ENCODE measurements at places on chromosomes 7 and 10.

DNA sequence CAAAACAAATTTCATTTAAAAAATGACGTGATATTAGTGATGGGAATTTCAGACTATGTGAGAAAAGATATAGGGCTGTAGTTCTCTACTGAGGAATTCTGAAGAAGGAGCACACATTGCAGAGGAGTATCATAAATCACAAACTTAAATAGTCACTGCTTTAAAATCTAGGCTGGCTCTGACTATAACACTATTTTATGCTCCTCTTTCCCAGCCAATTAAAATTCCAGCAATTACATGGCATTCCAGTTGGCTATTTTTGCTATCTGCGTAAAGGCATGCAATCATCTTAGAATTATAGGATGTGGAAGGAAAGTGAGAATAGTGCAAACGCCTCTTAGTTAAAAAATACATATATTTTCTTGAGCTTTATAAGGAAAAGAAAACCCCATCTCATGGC is 123.1 kb downstream of the GNAI1 start:
- no peak for DNase-seq

DNA sequence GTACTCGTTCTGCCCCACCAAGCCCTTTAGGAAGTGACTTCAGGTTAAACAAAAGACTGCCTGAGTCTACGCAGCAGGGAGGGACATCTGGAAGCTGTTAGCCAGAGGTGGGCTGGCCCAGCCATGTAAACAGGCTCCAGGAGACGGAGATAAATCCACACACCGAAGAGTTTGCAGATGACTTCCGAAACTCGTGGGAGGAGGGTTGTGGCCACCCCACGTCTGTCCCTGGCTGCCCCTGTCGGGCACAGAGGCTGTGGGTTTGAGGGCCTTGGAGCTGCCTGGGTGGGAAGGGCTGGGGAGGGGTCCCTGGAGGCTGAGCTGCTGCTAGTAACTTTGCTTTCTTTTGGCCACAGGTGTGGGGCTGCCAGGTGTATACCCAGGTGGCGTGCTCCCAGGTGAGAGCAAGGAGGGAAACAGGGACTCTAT is 15.6 kb downstream of the ELN start:
- DNase-seq = no peak

- DNase-seq = no peak
Observed at GRCh38 chr10:4407783-4408182, 418.2 kb upstream of the AKR1E2 start.

DNA sequence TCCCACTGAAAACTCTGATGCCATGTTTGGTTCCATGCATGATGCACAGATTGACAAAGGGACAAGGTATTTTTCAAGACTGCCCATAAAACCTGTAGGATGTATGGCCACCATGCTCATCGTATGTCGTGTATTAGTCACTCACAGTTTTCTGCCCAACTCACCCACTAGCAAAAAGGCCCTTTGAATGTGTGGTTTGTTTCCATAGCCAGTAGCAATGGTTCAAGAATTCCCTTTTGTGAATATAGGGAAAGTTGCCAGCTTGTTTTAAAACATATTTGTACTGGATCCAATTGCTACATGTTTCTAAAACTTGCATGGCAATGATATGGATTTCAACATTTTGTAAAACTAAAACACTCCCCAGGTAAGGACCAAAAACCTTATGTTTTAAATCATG is 280.9 kb upstream of the YAE1 start:
- DNase-seq = no peak

DNA sequence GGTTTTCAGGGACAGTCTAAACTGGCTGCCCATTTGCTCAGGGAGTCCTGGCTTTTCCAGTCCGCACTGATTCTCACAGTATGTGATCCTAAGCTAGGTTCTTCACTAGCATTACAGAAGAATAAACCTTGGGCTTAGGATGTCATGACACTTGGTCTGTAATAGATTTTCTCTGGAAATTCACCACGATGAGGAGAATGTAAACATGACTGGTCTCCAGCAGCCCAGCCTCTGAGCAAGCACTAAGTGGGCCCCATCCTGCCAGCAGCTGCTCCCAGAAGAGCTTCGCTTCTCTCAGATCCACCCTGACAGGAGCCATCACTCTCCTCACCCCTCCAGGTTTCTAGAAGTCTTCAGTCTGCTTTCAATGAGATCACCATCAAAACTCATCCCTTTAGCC is 103.7 kb upstream of the ZPBP start:
- DNase-seq = no peak

All from hindlimb muscle (tissue), 1 donor.